Hindlimb muscle (tissue), 1 donor: ENCODE measurements at places on chromosomes 12 and 14. TPM values are rescaled to one million over a fixed set of nuclear protein-coding genes. Genes with fewer than 3 reads are reported as not detected.

DNA sequence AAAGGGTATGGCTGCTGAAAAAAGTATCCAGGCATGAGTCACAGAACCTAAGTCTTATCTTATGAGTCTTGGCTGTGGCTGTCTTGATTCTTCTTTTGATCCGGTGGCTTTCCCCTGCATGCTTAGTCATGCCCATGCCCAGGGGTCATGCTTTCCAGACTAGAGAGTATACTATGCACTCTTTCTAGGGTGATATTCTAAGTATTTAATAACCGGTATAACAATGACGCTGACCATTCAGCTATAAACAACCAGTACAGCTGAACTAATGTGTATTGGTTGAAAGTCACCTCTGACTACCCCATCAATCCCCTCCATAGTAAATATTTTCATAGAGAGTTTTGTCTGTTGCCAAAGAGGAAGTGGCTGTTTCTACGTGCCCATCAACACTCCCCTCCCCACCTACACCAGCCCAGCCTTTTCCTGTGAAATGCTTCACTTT is 34.7 kb upstream of the NRXN3 start:
- no peak for DNase-seq

The RTN1 gene
- 2.4 TPM for polyA plus RNA-seq

GRCh38 chr14:99604766-99605298 is 825 bp upstream of the CCDC85C start:
- no peak for DNase-seq

DNA sequence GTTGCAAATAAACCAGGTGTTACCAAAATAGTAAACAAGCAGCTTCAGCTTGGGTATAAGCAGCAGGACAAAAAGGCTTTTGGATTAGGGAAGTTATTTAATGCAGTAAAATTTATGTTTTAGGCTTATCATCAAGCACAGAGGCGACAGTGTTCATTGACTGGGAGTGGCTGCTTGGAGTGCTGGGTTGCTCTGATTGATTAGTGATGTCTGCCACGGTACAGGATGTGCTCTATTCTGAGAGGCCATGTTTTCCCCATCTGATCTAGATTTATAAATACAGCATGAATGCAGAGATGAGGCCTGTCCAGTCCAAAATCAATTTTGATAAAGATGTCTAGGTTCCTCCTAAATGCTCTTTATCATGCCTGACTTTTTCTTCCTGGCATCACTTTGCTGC is 83.5 kb downstream of the MAP1LC3B2 start:
- DNase-seq, result no peak

DNA sequence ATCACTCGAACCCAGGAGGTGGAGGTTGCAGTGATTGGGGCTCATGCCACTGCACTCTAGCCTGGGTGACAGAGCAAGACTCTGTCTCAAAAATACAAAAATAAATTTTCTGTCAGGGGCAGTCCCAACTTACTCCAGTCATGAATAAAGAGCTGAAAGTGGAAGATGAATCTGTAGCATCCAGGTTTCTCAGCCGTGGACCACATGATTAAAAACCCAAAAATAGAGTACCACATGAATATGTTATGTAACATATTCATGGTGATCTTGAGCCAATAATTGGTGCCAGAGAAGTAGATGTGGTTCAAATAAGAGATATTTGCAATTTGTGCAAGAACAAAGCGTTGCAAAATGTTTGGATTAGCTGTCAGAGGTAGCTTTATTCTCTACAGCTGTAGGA is 23.1 kb downstream of the SPIC start:
- DNase-seq, result no peak

GRCh38 chr12:38156497-38157245 is 159.9 kb upstream of the ALG10B start:
- no peak for DNase-seq

- DNase-seq, result no peak
Measured at GRCh38 chr12:49655595-49656236, 32.4 kb downstream of the PRPF40B start.

DNA sequence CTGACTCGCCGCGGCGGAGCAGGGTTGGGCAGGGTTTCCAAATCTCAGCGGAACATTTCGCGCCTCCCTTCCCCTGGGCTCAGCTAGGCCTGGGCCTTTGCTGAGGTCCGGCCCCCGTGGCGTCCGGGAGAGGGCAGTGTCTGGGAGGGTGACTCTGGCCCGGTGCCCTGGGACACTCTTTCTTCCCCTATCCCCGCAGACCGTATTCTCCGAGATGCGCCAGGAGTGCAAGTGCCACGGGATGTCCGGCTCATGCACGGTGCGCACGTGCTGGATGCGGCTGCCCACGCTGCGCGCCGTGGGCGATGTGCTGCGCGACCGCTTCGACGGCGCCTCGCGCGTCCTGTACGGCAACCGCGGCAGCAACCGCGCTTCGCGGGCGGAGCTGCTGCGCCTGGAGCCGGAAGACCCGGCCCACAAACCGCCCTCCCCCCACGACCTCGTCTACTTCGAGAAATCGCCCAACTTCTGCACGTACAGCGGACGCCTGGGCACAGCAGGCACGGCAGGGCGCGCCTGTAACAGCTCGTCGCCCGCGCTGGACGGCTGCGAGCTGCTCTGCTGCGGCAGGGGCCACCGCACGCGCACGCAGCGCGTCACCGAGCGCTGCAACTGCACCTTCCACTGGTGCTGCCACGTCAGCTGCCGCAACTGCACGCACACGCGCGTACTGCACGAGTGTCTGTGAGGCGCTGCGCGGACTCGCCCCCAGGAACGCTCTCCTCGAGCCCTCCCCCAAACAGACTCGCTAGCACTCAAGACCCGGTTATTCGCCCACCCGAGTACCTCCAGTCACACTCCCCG is 3.0 kb downstream of the WNT1 start:
- DNase-seq, result no peak

DNA sequence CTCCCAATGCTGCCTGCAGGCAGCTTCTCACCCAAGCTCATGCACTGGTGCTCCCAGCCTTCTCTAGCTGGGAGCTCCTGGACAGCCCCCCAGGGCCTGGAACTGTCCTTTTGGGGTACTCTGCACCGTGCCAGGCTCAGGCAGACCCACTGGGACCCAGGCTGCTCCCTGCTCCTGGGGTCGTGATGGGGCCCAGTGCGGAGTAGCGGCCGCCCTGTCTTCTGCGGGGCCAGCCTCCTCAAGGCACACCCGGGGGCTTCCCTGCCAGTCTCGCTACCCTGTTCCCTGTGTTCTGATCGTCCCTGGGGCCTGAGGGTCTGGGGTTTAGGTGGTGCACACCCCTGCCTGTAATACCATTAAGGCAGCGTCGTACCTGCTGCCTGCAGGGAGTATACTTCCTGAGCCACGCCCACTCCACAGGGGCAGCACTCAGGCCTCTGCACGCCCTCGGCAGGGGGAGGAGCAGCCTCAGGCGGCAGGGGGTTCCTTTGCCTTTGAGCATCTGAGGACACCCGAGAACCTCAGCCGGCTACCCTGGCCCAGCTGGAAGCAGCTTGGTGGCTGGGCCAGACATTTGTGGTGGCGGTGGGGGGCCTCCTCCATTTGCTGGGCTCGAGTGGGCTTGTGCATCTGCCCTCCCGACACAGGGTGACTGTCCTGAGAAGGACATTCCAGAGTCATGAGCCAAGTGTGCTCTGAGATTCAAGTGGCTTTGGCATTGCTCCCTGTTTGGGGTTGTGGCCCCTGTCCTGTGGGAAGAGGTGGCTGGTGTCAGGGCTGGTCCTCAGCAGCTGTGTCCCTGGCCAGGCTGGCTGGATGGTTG is 9.2 kb upstream of the CRIP2 start:
- DNase-seq, result no peak

The C3AR1 gene
- 7.6 TPM for polyA plus RNA-seq

The ADSS1 gene
- polyA plus RNA-seq, result 71.5 TPM

The LTBP2 gene
- polyA plus RNA-seq, result 5.4 TPM

- no peak for DNase-seq
Measured at GRCh38 chr14:70139384-70139783, 49.4 kb downstream of the SLC8A3 start.

DNA sequence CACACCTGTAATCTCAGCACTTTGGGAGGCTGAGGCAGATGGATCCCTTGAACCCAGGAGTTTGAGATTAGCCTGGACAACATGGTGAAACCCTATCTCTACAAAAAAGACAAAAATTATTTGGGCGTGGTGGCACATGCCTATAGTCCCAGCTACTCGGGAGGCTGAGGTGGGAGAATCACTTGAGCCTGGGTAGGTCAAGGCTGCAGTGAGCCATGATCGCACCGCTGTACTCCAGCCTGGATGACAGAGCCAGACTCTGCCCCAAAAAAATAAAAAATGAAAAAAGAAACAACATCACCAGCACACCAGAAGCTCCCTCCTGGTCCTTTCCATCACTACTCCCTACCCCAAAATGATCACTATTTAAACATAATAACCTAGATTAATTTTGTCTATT is 2.6 kb downstream of the VEZT start:
- no peak for DNase-seq

- no peak for DNase-seq
Measured at GRCh38 chr14:24285351-24285750, 14.0 kb upstream of the RABGGTA start.

The STON2 gene
- polyA plus RNA-seq, result 20.5 TPM

GRCh38 chr12:45220363-45220931 is 4.6 kb downstream of the ANO6 start:
- DNase-seq, result no peak

- DNase-seq, result peak; percentile 38
Measured at GRCh38 chr12:116818341-116818856, 62.8 kb downstream of the HRK start.

DNA sequence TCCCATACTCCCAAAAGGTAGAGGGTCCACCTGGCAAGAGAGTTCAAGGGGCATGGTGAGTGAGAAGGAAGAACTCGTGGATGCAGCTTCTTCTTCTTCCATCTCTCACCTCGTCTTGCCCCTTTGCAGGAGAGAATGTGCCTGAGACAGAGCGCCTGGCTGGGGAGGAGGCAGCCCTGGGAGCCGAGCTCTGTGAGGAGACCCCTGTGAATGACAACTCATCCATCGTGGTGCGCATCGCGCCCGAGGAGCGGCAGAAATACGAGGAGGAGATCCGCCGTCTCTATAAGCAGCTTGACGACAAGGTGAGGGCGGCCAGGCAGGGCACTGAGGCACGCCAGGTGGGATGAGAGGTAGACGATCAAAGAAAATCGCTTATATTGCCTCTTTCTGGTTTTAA is 20.0 kb downstream of the KIF5A start:
- DNase-seq, result no peak

The ARHGDIB gene
- 36.6 TPM for polyA plus RNA-seq

GRCh38 chr14:58104808-58105207 is 47.2 kb downstream of the ARMH4 start:
- no peak for DNase-seq

GRCh38 chr14:90732718-90733117 is 83.5 kb downstream of the TTC7B start:
- no peak for DNase-seq

The ETFBKMT gene
- 3.0 TPM for polyA plus RNA-seq

The STAB2 gene
- polyA plus RNA-seq, result 1.5 TPM

- DNase-seq, result no peak
Measured at GRCh38 chr14:88181072-88181471, 142.0 kb downstream of the KCNK10 start.

- DNase-seq, result no peak
Measured at GRCh38 chr12:124505001-124505818, 62.2 kb downstream of the NCOR2 start.

GRCh38 chr14:41636492-41637392 is 30.1 kb downstream of the LRFN5 start:
- DNase-seq, result no peak

DNA sequence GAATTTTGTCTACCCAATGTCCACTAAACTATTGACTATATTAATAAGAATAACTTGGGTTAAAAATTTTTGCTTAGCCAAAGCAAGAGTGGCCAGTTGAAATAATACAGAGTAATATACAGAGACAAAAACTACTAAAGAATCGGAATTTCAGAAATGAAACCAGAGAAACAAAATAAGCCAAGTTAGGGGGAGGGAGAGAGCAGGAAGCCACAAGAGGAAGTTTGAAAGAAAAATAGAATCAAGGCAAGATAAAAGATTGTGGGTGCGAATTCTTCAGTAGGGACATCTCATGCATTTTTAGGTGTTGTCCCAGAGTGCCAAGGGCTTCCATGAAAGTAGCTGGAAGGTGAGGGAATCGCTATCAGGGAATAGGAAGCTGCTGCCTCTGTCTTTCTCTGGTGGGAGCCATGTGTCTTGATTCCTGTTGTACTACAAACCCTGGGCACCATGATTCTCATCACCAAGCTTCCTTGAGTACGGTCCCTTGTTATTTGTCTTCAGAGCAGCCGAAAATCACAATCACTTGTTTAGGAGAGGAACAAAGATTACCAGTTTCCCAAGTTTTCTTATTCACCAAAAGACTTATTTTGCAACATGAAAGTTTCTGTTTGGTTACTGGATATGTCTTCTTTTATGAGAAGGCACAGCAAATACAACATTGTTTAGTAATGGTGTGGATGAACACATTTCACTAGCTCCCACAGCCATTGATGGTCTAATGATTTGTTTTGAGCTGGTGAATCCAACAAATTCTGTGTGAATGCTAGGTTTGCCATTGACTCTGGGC is 16.7 kb downstream of the NEUROD4 start:
- DNase-seq, result no peak

The CCDC88C gene
- polyA plus RNA-seq, result 18.3 TPM

DNA sequence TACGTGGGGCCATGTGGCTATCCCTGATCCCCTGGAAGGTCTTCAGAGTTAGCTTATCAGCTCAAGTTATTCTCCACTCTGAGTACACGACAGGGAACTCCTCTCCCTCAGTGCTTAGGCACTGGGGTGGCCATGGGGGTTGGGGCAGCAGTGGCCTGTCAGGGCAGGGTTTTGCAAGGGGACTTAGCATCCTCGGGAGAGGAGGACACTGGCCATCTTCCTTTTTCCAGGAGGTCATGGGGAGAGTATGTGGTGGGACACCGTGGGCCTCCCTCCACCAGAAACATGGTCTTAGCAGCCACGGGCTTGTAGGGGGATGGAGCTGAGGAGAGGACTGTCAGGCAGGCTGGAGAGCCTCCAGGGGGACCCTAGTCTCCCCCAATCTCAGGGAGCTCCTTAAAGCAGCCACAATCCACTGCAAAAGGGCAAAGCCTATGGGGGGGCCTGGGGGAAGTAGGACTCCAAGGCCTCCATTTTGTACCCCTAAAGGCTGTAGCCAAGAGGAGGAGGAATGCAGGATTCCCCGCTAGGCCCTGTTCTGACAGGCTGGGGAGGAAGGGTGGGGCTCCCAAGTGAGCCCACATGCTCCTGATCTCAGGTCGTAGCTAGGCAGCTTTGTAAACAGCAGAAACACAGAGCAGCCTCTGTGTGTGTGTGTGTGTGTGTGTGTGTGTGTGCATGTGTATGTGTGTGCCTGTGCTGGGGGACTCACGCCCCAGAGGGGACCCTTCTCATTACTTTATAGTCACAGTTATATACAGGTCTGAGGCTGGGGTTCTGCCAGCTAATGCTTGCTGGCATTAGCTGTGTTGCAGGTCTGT is 36.6 kb downstream of the KRT80 start:
- no peak for DNase-seq

The RNFT2 gene
- 1.1 TPM for polyA plus RNA-seq

DNA sequence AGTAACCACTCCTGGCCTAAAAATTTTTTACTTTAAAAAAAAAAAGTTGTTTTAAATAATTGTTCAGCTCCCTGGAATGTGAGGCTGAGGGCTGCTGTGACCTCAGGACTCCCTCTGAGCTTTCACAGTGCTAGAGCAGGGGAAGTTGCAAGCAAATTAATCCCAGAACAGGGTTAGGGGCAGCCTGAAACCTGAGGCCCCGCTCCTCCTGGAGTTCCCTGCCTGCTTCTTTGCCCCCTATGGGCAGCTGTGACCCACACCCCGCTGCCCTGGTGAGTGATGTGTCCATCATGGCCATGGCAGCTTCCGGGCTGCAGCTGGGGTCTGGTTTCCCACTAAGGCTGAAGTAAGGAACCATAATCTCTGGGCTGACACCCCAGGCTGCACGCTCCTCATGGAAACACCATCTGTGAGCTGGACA is 9.5 kb downstream of the RITA1 start:
- no peak for DNase-seq

The TAS2R10 gene
- polyA plus RNA-seq, result 0.50 TPM
